ENCODE measurements at places on chromosomes 6 and 20.

DNA sequence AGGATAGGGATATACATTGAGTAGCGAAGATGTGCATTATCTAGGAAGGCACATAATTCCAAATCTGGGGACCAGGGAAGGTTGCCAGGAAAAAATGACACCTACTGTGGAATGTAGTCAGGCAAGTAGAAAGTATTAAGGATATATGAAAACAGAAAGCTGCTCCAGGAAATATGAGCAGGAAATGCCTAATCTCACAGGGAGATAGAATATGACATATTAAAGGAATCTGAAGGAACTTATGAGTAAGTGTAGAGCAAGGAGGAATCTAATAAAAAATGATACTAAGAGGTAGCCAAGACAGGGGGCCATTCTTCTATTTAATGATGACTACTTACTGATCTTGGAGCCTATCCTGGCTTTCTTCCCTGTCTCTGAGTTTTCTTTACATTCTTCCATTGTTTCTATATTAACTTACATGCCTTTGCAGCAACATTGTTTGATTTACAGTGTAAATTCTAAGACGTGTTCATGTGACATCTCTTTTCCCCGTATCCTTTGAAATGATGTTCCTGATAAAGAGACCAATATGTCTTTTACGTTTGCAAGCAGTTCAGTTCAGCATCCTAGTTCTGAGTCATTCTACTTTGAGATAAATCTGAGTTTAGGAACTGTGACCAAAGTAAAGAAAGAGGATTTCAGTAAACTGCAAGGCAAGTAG lies 58.6 kb downstream of the TINAG start:
- no peak overlapping the region for H3K4me3 ChIP-seq
- peaks cover 9% of the 10 kb centered on the region for H3K4me1 ChIP-seq
- H3K36me3 ChIP-seq, result no peaks in the 10 kb centered on the region
- no peak for DNase-seq

DNA sequence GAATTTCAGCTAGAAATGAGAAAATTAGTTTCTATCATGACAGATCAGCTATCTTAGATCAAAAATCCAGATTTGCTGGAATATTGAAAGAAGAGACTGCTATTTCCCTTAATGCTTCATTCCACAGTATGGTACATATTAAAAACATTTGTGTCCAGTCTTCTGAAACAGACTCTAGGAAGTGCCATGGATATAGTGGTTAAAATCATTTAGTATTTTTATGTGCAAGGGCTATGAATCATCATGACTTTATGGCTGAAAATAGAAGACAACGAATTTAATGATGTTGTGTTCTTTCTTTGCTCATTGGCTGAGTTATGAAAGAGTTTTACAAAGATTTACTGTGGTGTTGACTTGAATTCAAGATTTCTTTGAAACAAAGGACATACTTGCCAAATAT lies 146.6 kb downstream of the ANKRD60 start:
- H3K36me3 ChIP-seq, result no peaks in the 10 kb centered on the region
- H3K27me3 ChIP-seq, result peaks cover 9% of the 10 kb centered on the region
- no peak for DNase-seq
- peaks cover 5% of the 10 kb centered on the region for H3K4me1 ChIP-seq

GRCh38 chr6:37490536-37491170 lies 9.0 kb downstream of the CCDC167 start:
- no peaks in the 10 kb centered on the region for H3K36me3 ChIP-seq
- peaks cover 14% of the 10 kb centered on the region for H3K4me1 ChIP-seq
- no peaks in the 10 kb centered on the region for H3K27me3 ChIP-seq
- H3K27ac ChIP-seq, result no peak overlapping the region
- H3K4me3 ChIP-seq, result no peak overlapping the region
- DNase-seq, result no peak

DNA sequence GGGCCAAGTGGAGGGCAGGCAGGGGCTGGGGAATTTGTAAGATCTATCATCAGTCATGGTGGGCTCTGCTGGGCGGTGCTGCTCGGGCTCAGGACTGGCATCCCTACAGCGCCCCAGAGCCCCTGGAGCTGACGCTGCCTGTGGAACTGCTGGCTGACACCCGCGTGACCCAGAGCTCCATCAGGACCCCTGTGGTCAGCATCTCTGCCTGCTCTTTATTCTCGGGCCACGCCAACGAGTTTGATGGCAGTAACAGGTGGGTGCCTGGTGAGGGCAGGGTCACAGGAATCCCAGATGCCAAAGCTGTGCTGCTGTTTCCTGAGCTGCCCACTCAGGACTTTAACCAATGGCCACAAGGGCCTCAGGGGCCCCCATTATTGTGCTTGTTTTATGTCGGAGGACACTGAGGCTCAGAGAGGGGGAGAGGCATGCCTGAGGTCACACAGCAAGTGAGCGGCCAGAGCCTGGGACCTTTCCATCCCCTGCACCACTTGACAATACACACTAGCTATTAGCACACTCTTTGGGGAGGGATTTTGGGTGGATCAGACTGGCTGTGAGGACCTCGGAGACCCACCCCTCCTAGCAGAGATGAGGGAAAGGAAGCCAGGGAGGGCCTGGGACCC lies 6.3 kb downstream of the BPIFB2 start:
- no peaks in the 10 kb centered on the region for H3K4me1 ChIP-seq
- no peak for DNase-seq
- H3K36me3 ChIP-seq, result no peaks in the 10 kb centered on the region
- no peak overlapping the region for H3K27ac ChIP-seq
- peaks cover 53% of the 10 kb centered on the region for H3K27me3 ChIP-seq

DNA sequence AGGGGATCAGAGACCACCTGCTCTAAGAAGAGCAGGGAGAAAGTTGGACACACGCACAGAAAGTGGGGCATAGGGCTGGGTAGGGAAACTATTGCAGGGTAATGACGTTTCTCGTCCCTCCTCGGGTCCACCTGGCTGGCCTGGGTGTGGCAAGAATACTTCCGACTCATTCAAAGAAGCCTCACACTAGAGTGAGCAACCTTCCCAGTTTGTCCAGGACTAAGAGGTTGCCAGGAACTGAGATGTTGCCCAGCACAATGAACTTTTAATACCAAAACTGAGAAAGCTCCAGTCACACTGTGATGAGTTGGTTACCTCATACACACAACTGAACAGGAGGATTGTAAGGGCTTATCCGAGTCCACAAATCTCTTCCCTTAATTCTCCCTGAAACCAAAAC lies 74.5 kb upstream of the ADGRF1 start:
- H3K27me3 ChIP-seq, result no peaks in the 10 kb centered on the region
- DNase-seq, result no peak
- H3K4me3 ChIP-seq, result no peak overlapping the region
- peaks cover 7% of the 10 kb centered on the region for H3K4me1 ChIP-seq

Data from mesothelial cell of epicardium (in vitro differentiated cells).